ENCODE measurements at places on chromosomes 7 and 10.

- no peak for DNase-seq
Measured at GRCh38 chr10:13990946-13991345, 339.8 kb downstream of the FRMD4A start.

DNA sequence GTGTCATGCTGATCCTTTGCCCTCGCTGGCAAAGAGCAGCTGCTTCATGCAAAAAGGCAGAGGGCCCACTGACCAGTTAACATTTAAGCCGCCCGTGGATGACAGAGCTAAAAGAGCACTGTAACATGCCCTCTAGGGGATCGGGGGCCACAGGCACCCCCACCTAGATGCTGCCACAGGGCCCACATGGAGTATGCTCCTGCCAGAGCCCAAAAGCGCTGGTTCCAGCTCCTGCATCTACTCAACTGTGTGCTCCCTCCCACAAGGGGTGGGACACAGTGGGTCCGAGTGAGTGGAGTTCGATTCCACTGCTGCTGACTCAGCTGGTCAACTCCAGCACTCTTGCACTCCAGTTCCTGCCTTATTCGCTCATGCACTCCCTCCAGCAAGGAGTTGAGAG is 199.8 kb upstream of the CNTNAP2 start:
- no peak for DNase-seq

DNA sequence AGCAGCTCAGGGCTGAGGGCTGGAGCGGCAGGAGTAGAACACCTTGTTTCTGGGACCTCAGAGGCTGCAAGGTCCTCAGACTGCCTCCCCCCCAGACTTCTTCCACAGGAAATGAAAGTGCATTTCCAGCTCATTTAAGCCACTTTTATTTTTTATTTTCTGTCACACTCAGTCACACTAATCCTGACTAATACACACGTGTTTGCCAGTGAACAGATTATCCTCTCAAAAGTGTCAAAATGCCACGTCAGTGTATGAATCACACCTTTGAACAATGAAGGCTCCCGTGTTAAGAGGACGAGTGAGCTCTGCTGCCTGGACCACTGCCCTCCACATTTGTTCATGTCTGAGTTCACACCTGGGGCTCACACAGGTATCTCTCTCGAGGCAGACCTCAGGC is 488.5 kb downstream of the DNAJB6 start:
- no peak for DNase-seq

DNA sequence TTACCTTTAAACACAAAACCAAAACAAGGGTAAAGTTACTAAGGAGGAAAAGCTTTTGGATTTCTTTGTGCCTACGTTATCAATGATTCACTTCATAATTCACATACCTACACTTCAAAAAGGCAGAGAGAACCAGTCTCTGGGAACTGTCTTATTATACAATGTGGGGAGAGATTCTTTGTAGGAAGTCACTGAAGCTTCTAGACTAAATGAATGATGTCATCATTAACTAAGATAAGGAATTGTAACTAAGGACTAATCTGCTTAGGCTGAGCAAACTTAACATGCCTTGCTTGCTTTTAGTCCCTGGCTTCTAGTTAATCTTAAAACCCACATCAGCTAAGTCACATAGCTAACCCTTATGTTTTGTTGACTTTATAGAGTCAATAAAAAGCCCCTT is 771.2 kb downstream of the NXPH1 start:
- DNase-seq = no peak

GRCh38 chr7:24343614-24344013 is 59.6 kb downstream of the NPY start:
- no peak for DNase-seq

GRCh38 chr10:26566525-26567350 is 128.6 kb downstream of the APBB1IP start:
- DNase-seq = no peak

DNA sequence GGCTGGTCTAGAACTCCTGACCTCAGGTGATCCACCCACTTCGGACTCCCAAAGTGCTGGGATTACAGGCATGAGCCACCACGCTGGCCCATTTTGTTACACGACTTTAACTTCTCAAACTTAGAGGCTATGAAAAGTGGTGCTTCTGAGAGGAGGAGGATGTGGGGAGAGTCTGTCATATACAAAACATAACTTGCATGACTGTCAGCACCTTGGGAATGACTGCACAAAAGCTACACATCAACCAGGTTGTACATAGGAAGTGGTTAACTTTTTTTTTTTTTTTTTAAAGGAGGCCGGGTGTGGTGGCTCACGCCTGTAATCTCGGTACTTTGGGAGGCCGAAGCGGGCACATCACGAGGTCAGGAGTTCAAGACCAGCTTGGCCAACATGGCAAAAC is 43.4 kb upstream of the GSDME start:
- no peak for DNase-seq

GRCh38 chr7:4164556-4164955 is 517.5 kb upstream of the FOXK1 start:
- no peak for DNase-seq

- no peak for DNase-seq
Measured at GRCh38 chr7:12199363-12199762, 11.7 kb upstream of the TMEM106B start.

DNA sequence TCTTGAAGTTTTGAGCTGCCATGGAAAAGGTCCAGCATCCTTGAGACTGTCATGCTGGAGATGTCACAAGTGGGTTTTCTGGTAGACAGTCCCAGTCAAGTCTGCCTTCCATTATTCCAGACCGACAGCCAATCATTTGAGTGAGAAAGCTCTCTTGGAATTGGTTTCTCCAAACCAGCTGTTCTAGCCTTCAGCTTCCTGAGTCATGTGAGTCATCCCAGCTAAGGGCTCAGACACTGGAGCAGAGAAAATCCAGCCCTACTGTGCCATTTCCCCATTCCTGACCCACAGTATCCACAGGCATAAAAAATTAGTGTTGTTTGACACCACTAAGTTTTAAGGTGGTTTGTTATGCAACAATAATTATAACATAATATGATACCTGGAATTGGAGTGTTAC is 219.0 kb downstream of the ADRA2A start:
- DNase-seq = no peak

Data from uterus (tissue), 4 donors.